Hematopoietic multipotent progenitor cell treated with erythropoietin and hydrocortisone succinate and interleukin-3 and kit ligand, for 17 days (in vitro differentiated cells): ENCODE measurements at places on chromosomes 6 and 20.

- peak; percentile 47 for DNase-seq
Observed at GRCh38 chr6:52598123-52598823, 21.4 kb upstream of the TRAM2 start.

DNA sequence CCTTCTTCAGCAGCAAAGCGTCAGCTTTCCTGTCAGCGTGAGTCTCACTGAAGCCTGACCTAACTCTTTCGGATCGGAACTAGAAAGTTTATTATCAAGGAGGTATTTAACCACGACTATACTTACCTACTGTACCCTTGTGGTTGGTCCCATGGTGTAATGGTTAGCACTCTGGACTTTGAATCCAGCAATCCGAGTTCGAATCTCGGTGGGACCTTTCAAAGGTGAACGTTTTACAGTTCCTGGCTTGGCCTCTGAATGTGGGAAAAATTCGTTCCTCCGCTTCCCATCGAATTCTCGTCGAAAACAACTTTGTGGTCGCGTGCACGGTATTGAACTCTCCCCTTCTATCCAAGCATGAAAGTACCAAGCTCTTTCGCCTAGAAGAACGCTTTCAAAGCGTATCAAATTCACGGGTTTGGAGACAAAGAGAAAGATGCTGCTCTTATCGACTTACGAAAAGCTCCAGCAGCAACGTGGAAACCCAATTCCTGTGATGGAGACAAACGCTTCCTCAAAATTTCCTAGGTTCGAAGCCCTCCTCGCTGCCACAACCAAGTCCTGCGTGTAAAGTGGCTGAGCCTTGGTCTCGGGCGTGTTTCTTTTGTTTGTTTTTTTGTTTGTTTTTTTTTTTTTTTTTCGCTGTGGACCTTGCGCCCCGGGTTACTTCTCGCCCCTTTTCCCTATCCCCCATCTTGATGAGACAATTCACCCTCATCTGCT is 63.7 kb downstream of the GPX5 start:
- no peak for DNase-seq

DNA sequence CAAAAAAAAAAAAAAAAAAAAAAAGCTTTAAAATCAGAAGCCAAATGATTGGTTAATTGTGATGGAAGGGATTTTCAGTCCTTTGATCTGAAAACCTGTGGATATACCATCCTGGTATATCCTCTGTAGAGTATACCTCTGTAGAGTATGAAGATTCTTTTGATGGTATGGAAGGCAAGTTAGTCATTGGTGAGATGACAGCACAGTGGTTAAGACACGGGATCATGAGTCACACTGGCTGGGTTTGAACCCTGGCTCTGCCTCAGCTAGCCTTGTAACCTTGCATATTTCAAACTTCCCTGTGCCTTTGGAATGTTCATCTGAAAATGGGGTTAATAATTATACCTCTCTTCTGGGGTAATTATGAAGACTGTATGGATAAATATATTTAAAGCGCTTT is 179.3 kb downstream of the CARMIL1 start:
- DNase-seq, result no peak

- no peak for DNase-seq
Observed at GRCh38 chr20:38049800-38050199, 16.3 kb downstream of the RPRD1B start.

DNA sequence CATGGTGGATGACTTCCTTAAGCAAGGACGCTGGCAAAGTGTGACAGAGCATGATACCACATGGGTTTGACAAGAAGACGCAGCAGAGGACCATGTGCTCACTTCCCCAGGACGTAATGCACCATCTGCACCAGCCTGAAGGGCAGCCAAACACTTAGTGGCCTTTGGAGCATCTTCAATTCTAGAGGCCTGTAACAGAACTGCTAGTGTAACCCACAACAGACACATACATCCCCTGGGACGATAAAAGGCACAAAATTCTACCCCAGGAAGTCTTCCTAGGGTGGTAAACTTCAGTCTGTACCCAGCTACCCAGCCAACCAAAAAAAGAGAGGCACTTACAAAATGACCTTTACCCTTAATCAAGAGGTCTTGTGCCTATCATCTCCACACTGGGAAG is 9.2 kb upstream of the CPNE1 start:
- peak; percentile 3 for DNase-seq

- no peak for DNase-seq
Observed at GRCh38 chr20:62120365-62120762, 1.9 kb upstream of the LSM14B start.

DNA sequence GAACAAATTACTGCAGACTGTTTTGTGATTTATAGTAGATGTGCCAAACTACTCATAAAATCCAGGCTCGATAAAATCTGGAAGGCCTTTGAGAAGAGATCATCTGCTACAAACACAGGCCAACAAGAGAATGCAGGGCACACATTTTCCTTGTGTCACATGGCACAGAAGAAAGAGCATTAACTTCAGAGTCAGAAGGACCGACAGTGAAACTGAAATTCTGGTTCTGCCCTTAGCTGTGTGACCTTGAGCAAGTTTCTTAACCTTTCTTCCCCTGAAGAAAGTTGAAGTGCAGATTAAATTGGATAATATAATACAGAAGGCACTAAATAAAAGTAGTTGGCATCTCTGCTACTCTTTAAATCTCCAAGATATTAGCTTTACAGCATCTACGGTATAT is 338.4 kb upstream of the IRAK1BP1 start:
- no peak for DNase-seq

GRCh38 chr6:27078734-27079357 is 168.7 kb upstream of the PRSS16 start:
- DNase-seq, result peak; percentile 20

DNA sequence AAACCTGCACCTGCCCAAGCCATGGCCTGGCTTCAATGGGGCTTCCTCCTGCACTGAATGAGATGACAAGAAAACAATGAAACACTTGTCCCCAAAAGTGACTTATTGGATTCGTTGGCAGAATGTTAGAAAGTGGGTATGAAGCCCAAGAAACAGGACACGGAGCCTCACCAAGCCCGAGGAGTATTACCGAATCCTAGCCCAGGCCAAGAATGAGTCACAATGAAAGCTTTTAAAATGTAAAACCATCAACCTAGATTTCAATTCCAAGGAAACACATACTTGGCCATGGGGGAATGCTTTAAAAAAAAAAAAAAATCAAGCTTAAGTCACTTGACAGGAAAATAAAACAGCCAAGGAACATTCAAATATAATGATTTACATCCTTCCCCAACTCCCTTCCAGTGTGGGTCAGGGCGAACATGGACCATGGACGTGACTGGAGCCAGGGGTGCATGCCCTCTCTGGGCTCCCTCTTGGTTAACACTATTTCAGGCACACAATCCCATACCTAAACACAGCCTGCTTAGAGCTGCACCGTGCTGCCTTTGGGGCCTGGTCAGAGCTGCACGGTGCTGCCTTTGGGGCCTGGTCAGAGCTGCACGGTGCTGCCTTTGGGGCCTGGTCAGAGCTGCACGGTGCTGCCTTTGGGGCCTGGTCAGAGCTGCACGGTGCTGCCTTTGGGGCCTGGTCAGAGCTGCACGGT is 3.1 kb upstream of the STX16 start:
- DNase-seq, result no peak

DNA sequence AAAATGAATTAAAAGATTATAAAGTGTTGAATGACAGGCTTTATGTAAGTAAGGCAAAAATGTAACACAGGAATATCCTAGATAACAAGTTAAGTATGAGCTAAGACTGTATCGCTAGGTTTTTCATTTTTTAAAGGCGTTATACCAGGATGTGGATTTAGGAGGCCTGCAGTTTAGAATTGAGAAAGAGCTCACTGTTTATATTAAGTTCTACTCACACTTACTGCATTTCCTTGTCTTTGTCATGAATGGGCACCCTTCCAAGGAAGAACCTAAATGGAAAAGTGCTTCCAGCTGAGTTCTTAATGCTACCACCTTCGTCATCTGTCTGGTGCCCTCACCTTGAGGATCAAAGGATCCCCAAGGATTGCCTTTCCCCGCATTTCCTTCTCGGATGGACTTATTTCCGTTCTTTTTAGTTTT is 148.7 kb downstream of the SOX4 start:
- no peak for DNase-seq

DNA sequence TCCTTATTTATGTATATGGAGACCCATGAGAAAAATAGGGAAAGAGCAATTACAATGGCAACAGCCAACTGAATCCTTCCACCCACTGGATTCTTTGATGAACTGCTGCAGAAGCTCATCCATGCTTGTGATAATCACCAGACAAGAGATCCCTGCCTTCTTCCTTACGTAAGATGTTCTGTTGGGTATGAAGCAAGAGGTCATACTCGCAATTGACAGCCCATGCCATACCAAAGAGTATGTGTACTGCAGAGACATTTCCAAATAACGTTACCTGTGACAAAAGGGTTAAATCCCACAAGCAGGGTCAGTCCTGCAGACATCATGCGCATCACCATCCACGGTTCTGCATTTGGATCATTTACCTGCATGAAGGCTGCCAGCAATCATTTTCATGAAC is 27.8 kb downstream of the ELOVL5 start:
- DNase-seq, result no peak
